Umbilical cord (tissue), 2 donors: ENCODE measurements at places on chromosomes 13 and 19. TPM values are rescaled to one million over a fixed set of nuclear protein-coding genes. Genes with fewer than 3 reads are reported as not detected.

Gene MEIOSIN
- total RNA-seq: not detected

Gene ZNF441
- 16.9 TPM for total RNA-seq

Gene ITGBL1
- total RNA-seq: 5.1 TPM

GRCh38 chr13:51730927-51731326, 73.0 kb downstream of the DHRS12 start:
- DNase-seq: no peak

DNA sequence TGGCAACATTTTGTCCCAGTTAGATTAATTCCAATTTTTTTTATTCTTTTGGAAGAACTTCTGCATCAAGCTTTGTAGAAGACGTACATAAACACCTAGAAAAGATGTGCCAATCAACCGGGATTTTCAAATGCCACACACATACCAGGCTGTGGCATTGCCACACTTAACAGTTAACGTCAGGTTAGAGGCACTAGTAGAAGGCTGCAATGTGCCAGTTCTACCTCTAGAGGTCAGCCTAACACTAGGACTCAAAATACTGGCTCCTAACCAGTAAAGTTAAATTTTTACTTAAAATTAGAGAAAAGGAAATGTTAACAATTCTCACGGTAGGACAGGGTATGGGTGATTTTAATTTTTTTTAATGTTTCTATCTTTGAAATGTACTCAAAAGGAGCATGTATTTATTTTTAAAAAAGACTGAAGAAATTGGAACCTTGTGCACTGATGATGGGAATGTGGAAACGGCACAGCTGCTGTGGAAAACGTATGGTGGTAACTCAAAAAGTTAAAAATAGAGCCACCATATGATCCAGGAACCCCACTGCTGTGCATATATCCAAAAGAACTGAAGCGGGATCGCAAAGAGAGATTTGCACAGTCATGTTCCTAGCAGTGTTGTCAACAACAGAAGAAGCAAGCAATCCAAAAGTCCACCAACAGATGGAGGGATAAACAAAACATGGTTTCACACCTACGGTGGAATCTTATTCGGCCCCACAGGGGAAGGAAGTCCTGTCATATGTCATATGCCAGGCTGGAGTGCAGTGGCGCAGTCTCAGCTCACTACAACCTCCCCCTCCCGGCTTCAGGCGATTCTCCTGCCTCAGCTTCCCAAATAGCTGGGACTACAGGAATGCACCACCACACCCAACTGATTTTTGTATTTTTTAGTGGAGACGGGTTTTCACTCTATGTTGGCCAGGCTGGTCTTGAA, 30.3 kb downstream of the CRYL1 start:
- DNase-seq: peak; percentile 68

DNA sequence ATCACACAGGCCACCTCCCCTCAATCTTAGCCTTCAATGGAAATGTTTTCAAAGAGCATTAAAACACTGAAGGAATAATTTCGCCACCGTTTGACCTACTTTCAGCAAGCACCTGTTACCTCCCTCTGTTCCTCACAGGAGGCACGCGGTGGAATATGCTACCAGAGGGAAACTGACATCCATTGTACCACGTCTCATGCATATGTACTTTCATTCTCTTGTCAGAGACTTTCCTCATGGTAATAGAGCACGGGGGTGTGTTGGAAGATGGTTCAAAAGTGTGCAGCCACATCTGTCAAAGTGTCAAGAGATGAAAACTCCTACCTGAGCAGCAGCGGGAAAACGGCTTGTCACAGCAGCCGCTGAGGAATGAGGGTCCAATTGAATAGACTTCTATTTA, 143.4 kb downstream of the NALCN start:
- no peak for DNase-seq

- DNase-seq: peak; percentile 22
Measured at GRCh38 chr19:13492128-13492527, 14.2 kb downstream of the CACNA1A start.

GRCh38 chr19:6573350-6573749, 17.6 kb downstream of the CD70 start:
- no peak for DNase-seq

- no peak for DNase-seq
Measured at GRCh38 chr19:56759531-56759930, 81.0 kb downstream of the PEG3 start.

DNA sequence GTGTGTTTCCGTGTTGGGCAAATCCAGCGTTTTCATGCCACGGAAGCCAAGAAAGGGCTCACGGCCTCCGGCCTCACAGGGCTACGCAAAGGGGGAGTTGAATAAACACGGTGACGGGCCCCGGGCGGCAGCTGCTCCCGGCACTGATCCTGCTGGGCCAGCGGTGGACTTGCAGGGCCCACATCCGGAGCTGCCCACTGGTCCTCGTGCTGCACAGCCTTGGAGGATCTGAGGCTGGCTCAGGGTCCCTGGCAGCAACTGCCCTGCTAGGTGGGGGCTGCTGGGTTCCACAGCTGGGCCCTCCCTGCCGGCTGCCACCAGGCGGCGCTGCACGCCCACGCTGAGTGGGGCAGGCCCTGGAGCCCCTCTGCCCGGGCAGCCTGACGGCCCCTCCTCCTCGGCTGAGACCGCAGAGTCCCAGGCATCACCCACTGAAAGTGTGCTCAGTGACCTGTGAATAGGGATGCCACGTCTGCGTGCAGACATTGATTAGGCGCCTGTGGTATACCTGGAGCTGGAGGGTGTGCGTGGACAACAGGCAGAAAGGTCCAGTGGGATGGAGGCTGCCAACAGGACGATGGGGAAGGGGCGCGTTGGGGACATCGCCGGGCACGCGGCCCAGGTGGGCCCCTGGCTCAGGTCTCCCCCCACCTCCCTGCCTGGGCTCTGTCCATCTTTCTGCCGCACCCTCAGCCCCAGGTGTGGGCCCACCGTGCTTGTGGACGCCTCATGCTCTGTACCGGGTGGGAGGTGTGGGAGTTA, 5.3 kb upstream of the HCN2 start:
- no peak for DNase-seq

DNA sequence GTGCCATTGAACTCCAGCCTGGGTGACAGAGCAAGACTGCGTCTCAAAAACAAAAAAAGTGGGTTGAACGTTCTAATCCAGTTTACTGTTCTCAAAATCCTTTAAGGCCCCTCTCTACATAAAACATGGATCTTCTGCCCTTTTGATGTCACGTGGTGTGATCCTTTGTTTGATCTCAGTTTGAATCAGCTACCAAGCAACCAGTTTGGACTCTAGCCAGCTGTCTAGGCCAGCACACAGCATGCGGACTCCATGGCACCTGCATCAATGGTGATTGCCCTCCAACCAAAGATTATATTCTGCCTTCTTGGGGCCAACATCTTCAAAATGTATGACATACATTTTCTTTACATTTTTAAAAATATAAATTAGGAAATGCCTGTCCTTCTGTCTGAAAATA, 365.4 kb downstream of the NDFIP2 start:
- DNase-seq: no peak
